ENCODE measurements at places on chromosomes 1 and 21.

GRCh38 chr1:230174471-230175162, 107.6 kb downstream of the GALNT2 start:
- DNase-seq: no peak

DNA sequence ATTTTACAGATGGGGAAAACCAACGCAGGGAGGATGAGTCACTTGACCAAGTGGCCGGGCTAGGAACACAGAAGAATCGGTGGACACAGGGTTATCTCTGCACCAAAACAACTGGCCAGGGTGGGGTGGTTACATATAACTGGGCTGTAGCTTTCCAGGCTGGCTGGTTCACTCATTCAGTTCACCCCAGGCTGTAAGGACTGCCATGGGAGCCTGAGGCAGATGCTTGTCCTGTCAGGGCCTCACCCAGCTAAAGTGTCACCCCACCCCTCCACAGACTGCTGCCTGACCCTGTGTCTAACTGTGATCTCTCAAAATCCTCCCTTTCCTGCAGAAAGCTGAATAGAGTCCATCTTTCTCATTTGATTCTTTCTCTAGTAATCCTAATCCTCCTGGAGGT, 387.3 kb downstream of the RYR2 start:
- DNase-seq: no peak

DNA sequence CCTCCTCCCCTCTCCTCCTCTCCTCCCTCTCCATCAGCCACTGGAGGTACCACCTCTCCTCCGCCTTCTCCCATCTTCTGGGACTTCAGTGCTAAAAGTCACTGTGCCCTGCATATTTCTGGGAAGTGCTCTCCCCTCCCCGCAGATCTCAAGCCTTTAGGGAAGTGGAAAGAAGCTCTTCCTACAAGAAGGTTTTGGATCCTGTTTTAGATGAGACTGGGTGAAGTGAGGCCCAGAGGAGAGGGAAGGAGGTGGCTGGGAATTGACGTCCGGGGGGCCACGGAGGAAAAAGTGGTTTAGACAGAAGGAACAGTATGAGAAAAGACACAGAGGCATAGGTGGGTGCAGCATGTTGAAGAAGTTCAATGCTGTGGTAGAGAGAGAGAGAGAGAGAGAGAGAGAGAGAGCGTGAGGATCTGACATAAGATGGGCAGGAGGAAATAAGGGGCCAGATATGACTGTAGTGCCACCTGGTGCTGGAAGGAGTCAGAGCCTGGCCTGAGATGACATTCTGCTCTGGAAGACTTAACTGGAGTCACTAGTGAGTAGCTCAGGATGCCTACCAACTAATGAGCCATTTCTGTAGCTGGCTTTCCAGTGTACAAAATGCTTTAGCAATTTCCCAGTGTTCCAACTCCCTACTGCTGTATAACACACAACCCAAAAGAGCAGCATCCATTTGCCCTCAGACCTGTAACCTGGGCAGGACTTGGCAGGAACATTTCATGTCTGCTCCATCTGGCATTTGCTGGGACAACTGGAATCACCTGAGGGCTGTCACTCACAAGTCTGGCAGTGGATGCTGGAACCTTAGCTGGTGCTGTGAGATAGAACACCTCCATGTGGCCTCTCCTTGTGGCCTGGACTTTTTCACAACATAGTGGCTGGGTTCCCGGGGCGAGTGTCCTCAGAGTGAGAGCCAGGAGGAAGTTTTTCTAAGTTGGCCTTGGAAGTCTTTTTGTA, 16.6 kb upstream of the ZSCAN20 start:
- DNase-seq: peak; percentile 89

DNA sequence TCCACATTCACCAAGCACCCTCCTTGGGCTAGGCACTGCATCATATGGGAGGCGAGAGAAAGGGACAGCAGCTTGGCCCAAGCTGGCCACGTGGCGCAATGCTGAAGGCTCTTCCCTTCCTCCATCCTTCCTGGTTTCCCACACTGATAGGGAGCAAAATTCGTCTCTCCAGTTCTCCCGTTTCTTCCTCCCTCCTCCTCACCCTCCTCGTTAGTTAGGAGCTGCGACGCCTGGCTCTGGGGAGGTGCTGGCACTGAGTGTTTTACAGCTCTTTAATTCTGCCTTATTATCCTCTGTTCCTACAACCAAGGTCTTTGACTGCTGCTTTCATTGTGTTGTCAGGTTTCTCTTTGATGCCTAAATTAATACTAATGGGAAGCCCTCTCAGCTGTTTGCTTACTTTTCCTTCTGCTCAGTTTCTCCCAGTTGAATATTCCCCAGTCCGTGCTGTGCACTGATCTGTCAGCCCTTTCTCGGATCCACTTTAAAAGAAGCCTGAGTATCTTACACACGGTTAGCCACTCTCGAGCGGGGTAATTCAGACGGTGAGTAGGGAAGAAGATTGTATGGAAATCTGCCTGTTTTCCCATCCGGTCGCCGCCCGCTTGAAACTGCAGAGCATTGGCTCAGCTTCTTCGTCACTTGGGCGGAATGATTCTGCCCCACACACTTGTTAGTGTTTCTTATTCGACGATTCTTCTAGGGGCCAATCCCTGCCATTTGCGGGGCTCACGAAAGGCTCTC, 56.2 kb upstream of the SMYD2 start:
- DNase-seq: peak; percentile 41

GRCh38 chr1:85282424-85282823, 6.0 kb upstream of the BCL10 start:
- DNase-seq: no peak

DNA sequence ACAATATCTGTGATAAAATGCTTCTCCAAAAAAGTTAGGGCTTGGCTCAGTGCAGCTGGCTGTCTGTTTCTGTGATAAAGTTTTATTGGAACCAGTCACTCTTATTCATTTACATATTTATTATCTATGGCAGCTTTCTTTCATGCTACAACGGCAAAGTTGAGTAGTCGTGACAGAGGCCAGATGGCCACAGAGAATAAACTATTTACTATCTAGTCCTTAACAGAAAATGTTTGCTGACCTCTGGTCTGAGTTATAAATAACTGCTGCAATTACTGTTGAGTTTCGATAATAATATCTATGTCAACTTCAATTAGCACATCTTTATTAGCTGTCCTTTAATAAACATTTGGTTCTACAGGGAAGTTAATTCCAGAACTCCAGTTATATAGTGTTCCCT, 180.2 kb upstream of the RUNX1 start:
- no peak for DNase-seq

DNA sequence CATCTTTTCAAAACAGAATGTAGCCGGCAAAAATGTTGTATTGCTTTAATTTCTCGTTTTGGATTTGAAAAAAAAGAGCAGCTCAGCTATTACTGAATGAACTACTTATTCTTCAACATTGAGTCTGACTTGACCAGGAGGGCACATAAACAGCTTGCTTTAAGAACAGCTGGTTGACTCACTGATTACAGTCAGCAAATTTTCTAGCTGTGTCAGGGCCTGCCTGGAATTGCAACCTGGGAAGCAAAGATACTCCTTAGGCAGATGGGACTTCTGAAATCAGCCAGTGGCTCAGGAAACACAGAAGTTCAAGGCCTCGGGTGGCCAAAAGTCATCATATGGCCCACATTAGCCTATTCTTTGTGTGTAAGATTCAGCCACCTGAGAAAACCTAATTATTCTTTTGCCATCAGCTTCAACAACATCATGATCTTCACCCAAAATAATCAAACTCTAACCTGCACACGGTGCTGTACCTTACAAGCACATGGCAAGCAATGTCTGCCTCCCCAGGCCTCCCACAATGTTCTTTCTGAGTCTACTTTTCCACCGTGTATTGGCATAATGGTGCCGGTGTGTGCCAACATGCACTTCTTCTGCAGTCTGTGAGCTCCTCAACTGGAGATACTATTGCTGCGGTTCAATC, 307.2 kb downstream of the HHIPL2 start:
- DNase-seq: peak; percentile 20

- peak; percentile 79 for DNase-seq
Measured at GRCh38 chr1:224427346-224427745, 7.3 kb downstream of the WDR26 start.

GRCh38 chr1:76725864-76726619, 141.2 kb upstream of the ST6GALNAC5 start:
- DNase-seq: peak; percentile 11

- DNase-seq: no peak
Measured at GRCh38 chr1:213269829-213270228, 218.8 kb downstream of the RPS6KC1 start.

DNA sequence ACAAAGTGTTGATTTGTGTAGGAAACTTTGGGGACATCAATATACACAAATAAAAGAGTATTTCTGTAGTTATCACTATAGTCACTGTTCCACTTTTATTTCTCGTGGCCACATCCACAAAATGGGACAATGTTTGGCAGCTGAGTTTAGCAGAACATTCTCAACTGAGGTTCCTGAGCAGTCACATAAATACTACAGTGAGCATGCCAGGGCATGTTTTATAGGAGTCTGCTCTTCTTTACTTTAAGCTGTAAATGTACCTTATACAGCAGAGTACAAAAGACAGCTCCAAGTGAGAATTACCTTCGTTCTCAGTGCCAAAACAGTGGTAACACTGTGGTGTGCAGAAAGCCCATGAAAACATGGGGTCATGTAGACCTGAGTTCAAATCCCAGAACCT, 5.0 kb downstream of the BTG3 start:
- DNase-seq: no peak

GRCh38 chr1:156140879-156141707, 12.3 kb upstream of the SEMA4A start:
- no peak for DNase-seq

DNA sequence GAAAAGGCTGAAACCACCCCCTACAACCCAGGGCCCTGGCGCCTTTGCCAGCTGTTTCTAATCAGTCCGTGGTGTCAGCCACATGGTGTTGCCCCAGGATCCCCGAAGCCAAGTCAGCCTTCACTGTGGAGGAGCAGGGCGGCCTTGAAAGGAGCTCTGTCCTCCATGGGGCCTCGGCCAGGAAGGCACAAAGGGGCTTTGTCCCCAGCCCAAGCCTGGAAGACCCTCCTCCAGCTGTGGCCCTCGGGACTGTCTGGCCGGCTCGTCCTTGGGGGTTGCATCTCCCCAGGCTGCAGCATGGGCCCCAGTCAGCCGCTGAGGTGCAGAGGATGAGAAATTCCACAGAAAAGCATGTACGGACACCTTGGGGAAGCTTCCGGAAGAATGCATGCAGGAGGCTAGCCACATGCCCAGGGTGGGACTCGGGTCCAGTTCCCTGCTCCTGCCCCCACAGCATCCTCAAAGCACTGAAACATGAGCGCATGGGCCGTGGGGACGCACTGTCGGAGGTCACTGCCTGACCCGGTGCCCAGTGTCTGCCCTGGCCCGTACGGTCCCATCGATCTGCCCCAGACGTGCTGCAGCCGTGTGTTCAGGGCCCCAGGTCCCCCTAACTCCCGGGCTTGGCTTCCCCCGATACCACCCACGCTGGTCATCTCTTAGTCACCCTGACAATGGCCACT, 38.6 kb upstream of the POFUT2 start:
- peak; percentile 86 for DNase-seq
